ENCODE measurements at places on chromosomes 12 and 14.

- DNase-seq, result no peak
Measured at GRCh38 chr14:74524812-74525135, 31.2 kb downstream of the ISCA2 start.

- no peak for DNase-seq
Measured at GRCh38 chr14:103748534-103748857, 32.9 kb downstream of the ZFYVE21 start.

GRCh38 chr14:99389174-99389826 is 91.4 kb downstream of the SETD3 start:
- no peak for DNase-seq

DNA sequence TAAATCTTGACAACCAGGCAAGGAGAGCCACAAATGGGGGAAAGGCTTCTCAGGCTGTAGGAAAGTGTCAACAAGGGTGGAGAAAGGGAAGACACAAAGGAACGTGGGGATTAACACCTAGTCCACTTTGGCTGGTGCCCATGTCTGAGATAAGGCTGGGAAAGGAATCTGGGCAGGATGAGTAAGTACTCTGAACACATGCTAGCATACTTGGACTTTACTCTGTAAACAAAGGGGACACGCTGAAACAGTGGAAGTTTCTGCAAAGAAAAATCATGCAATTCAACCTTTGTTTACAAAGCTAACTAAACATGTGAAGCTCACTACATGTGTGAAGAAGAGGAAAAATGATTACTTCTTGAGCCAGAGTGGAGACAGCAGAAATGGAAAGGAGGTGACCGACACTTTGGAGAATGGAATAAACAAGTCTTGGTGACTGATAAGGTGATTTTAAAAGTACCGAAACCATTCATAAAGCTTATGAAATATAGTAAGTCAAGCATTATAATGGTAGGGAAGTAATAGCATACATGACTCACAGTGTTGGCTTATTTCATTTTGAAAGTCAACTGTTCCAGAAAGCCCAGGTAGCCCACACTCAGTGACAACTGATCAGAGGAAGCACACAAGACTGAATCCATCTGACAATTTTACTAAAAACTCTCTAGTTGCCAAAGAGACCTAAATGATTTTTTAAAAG is 13.2 kb downstream of the CPNE8 start:
- no peak for DNase-seq

- no peak for DNase-seq
Measured at GRCh38 chr12:54945082-54945481, 39.5 kb downstream of the TESPA1 start.

DNA sequence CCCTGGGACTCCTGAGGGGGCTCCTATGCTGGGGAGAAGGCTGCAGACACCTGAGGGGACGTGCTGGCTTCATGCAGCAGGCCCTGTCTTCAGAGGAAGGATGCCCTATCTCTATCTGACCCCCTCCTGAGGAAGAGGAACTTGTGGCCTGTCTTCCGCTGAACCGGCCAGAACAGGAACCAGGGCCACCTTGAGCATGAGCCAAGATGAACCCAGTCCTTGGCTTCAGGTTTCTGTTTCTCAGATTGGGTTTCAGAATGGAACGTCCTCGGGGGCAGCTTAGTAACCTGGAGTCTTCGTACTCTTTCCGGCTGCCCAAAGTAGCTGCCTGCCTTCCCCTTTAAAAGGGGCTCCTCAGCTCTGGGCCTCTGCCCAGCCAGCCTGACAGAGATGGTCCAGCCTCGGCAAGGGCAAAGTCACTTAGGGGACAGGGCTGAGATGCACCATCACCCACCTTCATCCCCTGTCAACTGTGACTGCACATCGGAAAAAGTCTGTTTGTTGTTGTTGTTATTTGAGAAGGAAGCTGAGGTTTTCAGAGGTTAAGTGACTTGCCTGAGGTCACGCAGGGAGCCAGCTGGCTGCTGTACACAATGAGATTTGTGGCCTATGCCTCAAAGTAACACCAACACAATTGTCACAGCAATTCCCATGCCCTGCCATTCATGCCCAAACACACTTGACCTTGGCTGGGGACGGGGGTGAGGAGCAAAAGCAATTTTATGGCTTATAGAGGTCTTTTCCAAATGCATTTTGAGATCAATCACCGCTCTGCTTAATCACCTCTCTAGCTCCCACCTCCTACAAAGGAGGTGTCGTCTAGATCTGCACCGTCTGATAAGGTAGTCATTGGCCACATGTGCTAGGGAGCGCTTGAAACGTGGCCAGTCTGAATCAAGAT is 13.4 kb downstream of the ASB2 start:
- DNase-seq, result no peak

DNA sequence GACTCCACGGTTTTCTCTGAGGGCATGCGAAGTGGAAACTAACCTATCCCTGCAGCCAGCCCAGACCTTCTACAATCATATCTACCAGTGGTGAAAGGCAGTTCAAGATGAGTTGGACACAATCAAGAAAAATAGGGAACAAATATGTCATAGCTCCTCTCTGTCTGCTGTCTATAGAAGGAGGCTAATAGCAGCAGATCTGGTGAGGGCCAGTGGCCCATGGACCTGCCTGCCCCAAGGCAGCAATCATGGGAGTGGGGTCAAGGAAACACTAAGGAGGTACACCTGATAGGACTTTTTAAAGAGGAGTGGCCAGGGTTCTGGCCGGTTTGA is 149.5 kb downstream of the PRKCH start:
- DNase-seq, result no peak

DNA sequence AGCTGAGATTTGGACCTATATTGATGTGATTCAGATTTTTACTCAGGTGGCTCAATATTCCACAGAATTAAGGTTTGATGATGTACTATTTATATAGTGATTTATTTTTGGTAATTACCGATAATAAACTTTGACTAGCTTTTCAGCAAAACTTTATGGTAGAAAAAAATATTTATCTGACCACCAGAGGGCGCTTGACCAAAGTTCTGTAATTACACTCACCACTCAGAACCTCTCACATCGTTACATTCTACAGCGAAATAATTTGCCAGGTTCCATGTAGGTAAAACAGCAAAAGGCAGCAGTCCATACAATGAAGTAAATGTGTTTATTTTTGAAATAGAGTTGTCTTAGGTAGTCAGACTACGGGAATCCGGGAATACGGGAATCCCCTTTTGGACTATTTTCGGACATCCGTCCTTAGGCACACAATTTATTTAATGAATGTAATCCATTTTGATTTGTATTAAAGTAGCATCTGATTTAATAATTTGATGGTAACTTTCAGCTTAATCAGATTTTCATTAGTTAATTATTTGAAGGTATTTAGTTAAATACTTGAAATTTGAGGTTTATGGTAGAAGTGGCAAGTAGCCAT is 143.0 kb upstream of the DDHD1 start:
- DNase-seq, result no peak

GRCh38 chr12:78035901-78036606 is 205.4 kb downstream of the NAV3 start:
- no peak for DNase-seq

DNA sequence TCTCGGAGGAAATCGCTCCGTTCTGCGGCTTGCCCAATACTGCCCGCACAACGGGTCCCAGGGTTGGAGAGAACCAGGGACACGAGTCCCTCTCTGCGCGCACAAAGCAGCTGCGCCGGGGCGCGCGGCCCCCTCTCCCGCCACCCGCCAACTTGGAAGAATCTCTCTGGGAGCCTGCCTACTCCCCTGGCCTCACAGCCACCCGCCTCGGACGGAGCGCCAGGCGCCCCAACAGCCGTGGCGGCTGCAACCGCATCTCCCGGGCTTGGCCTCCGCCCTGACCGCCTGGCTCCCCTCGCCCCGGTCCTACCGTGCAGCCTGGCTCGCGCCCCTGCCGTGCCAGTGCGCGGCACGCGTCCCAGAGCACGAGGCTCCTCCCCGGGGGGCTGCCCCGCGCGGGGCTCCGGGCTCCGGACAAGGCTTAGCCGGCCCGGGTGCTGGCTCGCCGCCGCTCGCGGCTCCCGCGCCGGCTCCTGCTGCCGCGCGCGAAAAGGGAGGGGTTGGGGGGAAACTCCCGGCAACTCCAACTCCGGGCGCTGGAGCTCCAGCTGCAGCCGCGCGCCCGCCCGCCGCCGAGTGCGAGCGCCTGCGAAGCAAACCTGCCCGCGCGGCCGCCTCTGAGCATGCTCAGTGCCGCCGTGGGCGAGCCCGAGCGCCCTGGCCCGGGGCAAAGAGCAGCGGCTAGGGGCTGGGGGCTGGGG is at the start of gene STXBP6:
STXBP6 (minus strand) TSS at position 580 of the 701 bp plus-strand sequence. CDS start 75,329 bp downstream, outside the sequence.
- DNase-seq, result no peak

DNA sequence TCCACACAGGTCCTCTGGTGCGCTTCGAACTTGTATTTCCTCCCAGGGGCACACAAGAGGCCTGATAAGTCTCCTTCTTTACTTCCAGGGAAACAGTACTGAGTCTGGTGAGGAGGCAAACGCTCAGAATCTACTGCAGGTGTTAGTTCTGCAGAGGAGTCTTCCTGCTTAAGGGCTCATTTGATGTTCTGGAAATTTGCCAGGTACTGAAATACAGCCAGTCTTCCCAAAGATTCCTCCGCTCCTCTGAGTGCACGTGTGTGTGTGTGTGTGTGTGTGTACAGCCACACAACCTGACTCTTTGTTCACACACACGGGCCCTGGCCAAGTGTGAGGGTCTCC is 92.0 kb downstream of the FBXL14 start:
- DNase-seq, result no peak

DNA sequence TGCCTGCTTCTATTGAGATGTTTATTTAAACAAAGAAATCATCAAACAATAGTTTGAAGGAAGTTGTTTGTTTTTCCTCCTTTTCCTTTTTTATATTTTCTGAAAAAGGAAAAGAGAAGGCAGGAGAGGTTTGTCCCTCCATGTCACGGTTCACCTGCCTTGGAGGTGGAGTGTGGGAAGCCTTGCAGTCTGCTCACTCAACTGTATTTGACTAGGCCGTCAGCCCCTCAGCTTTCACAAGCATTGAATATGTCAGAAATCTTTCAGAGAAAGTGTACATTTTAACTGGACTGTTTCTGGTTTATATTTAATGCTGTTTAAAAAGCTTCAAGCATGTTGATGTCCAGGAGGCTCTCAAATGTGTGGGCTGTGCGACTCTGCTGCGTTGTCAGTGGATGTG is 370.4 kb downstream of the NPAS3 start:
- no peak for DNase-seq

DNA sequence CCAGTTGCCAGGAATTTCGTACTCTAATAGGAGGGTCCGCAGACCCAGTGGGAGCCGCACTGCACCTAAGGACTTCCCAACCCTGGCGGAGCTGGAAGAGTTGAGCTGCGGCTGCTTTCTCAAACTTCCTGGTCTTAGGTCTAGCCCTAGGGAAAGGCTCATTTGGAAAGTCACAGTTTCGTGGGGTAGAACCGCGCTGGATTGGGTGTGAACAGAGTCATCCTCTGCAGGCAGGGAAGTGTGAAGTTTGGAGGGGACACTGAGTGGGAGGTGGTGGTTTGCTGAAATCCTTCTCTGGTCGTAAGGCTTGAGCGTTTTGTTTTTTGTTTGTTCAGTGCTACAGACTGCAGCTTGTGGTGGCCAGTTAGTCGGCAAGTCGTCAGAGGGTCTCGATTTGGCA is 18.8 kb downstream of the PRKAB1 start:
- no peak for DNase-seq

GRCh38 chr12:79841248-79841877 is 93.5 kb downstream of the PPP1R12A start:
- no peak for DNase-seq

DNA sequence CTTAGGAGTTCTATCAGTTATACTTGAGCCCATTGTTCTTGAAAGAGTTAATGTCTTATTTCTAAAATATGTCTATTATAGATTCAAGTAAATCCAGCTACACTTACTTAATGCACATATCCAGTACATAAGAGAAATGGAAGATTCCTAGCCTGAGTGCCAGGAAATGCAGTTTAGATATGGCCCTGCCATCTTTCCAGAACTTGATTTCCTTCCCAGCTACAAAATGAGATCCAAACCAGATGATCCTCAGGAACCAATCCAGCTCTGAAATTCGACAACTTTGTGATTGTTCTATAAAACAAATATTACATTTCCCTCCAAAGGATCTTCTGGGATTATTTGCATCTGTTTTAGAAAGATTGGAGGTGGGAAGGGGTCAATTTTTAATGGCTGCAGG is 317.3 kb upstream of the GARIN6 start:
- no peak for DNase-seq

Data from cortex of kidney (tissue), 1 donor.